Fibroblast of lung (primary cell): ENCODE measurements at places on chromosomes 7 and 10.

DNA sequence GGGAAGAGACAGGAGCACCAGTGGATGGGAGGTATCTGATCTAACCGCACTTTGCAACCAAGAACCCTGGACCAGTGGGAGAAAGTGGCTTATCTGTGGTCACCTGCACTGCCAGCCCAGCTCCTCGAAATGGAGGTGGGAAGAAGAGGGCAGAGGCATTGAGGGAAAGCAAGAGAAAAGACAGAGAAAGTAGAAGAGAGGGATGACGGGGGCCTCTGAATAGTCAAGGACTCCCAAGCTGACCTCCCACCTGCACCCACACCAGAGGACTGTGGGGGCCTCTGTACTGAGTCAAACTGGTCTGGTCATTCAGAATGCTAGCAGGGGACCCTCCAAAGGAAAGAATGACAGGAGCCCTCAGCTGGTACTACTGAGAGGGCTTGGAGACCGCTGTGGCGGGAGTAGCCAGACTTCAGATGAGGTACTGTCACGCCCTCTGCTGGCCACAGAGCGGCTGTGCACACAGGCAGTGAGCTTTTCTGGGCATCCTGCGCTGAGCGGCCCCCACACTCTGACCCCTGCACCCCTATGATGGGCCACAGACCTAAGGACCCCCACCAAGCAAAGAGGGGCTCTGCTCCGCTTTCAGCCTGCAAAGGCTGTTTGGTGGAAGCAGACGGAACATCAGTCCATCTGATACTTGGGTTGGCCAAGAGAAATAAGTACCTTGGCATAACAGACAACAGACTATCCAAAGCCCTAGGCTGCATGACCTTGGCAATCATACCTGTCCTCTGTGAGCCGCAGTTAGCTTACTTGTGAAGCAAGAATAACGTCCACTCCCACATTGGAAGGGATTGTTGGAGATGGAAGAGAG, 112.9 kb downstream of the COL13A1 start:
- peak; percentile 74 for DNase-seq

GRCh38 chr7:111741811-111742240, 179.5 kb upstream of the IMMP2L start:
- DNase-seq = peak; percentile 78

DNA sequence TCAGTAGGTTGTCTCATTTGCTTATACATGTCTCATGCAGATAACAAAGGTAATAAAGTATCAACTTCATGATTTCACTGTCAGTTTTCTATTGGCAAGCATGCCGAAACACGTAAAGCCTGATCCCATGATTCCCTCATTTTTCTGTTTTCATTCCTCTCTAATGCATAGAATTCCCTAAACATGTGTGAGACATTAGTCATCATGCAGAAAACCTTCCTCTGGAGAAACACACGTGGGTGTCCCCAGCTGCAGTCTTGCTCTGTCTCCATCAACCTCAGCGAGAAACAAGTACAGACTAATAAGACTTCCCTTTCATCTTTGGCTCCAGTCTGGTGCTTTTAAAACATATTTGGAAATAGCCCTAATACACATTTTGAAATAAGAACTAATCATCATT, 432.7 kb upstream of the VSTM2A start:
- DNase-seq = no peak

- DNase-seq = no peak
Observed at GRCh38 chr10:103049237-103049636, 131.1 kb downstream of the CNNM2 start.

- peak; percentile 96 for DNase-seq
Observed at GRCh38 chr10:99620711-99621453, 643 bp upstream of the SLC25A28 start.

DNA sequence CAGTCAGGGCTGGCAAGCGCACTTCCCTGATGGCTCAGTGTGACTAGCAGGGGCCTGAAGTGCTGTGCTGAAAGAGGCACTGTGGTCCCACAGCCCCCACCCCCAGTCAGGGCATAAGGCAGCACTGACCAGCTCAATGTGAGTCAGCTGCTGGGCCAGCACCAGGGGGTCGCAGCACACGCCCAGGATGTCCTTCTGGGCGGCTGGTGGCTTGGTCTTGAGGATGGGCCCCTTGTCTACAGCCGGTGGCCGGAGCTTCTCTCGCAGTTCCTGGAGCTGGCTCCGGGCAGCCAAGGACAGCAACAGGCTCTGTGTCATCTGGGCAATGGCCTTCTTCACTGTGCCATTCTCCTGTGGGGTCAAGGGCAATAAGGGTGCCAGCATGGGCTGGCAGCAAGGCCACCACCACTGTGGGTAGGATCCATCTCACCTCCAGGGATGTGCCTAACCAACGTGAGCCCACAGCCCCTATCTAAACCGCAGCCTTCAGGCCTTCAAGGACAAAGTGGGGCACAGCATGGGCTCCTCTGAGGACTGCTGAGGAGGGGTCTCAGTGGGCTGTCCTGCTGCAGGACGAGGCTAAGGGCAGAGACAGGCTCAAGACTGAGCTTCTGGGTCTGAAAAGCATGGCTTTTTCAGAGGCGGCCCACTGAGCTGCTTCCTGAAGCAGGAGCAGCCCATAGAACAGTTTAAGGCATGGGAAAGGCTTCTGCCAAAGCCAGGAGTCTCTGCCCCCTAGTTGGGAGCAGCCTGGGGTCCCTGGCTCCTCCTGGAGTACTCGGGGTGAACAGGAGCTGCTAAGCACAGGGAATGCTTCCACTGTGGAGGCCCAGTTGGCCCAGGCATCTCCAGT, 62.5 kb downstream of the CSGALNACT2 start:
- DNase-seq = no peak

DNA sequence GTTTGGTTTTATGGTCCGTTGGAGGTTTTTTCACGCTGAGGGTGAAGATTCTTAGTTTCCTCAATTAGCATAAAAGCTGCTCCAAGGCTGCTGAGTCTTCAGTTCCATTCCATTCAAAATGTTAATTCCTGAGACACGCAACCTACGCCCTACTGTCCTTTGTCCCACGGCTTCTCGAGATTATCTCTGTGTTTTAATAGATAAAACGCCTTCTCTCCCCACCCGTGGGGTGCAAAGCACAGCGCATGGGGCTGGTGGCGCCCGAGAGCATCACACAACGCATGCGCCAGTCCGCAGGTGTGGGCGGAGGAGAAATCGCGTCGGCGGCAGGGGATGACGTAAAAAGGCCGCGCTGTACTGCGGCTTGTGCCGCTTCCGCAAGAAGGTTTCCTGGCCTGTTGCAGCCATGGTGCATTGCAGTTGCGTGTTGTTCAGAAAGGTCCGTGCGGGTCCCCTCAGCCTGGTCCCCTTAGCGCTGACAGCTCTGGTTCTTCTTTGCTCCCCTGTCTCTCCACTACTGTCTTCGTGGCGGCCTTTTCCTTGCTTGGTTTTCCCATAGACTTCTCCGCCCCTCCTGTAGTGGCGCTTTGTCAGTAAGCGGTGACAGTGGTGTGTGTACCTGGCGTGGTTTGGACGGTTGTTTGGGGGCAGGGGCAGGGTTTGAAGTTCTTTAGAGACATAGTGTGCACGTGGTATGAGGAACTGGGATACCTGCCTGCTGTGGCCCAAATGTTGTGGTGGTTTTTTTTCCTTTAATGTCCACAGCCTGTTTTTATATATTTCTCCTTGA, at the start of gene GTPBP10:
TSS of gene GTPBP10 (plus strand) at position 381 of the 790 bp plus-strand sequence. CDS start at position 407, 26 bp downstream.
- DNase-seq = peak; percentile 96

GRCh38 chr10:15658069-15658702, 61.5 kb downstream of the ITGA8 start:
- no peak for DNase-seq

DNA sequence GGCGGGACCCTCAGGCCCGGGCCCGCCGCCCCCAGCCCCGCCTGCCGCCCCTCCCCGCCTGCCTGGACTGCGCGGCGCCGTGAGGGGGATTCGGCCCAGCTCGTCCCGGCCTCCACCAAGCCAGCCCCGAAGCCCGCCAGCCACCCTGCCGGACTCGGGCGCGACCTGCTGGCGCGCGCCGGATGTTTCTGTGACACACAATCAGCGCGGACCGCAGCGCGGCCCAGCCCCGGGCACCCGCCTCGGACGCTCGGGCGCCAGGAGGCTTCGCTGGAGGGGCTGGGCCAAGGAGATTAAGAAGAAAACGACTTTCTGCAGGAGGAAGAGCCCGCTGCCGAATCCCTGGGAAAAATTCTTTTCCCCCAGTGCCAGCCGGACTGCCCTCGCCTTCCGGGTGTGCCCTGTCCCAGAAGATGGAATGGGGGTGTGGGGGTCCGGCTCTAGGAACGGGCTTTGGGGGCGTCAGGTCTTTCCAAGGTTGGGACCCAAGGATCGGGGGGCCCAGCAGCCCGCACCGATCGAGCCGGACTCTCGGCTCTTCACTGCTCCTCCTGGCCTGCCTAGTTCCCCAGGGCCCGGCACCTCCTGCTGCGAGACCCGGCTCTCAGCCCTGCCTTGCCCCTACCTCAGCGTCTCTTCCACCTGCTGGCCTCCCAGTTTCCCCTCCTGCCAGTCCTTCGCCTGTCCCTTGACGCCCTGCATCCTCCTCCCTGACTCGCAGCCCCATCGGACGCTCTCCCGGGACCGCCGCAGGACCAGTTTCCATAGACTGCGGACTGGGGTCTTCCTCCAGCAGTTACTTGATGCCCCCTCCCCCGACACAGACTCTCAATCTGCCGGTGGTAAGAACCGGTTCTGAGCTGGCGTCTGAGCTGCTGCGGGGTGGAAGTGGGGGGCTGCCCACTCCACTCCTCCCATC, 82.7 kb downstream of the PAX2 start:
- no peak for DNase-seq

GRCh38 chr7:7573701-7574100, 7.0 kb downstream of the MIOS start:
- DNase-seq = no peak

DNA sequence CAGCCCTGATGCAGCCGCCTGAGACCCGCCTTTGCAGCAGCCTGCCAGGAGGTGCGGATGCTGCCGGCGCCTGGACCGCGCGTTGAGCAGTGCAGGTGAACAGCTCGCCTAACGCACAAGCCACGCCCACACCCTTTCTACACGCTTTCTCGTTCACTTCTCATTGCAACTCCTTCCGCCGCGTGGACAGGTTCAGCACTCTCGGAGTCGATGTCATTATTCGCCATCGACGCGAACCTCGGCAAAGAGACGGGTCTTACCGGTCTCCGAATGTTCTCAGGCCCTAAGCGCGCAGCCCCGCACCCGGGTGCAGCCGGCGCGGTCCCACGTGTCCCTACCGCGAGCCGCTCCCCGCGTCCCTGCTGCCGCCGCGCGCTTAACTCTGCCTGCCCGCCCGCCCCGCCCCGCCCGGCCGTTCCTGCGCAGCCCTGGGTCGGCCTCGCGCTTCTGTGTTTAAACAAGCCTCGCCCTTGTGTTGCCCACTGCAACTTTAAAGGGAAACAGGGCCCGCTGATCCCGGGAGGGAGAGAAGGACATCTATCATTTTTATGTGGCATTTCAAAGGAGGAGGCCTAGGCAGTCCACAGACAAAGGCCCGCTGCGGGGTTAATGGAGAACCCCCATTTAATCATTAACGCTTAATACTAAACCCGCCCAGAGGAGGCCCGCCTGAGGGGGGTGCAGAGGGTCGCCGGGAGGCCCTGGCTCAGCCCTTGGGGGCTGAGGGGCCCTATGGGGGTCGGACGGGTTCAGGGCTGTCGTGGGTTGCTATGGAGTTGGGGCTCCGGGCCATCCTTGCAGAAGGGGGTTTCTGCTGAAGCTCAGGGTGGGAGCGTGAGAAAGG, 128.5 kb downstream of the WDR11 start:
- DNase-seq = no peak

- DNase-seq = no peak
Observed at GRCh38 chr7:104018425-104018824, 29.0 kb upstream of the RELN start.

GRCh38 chr10:130799532-130799931, 512.0 kb downstream of the TCERG1L start:
- no peak for DNase-seq

GRCh38 chr10:4781955-4782354, 44.1 kb upstream of the AKR1E2 start:
- DNase-seq = no peak

- peak; percentile 24 for DNase-seq
Observed at GRCh38 chr7:1669954-1670893, at the start of gene ELFN1. Gene ELFN1, plus strand, starts transcription at chr7:1670277. Its CDS starts 74,320 bp downstream, at chr7:1744597.

DNA sequence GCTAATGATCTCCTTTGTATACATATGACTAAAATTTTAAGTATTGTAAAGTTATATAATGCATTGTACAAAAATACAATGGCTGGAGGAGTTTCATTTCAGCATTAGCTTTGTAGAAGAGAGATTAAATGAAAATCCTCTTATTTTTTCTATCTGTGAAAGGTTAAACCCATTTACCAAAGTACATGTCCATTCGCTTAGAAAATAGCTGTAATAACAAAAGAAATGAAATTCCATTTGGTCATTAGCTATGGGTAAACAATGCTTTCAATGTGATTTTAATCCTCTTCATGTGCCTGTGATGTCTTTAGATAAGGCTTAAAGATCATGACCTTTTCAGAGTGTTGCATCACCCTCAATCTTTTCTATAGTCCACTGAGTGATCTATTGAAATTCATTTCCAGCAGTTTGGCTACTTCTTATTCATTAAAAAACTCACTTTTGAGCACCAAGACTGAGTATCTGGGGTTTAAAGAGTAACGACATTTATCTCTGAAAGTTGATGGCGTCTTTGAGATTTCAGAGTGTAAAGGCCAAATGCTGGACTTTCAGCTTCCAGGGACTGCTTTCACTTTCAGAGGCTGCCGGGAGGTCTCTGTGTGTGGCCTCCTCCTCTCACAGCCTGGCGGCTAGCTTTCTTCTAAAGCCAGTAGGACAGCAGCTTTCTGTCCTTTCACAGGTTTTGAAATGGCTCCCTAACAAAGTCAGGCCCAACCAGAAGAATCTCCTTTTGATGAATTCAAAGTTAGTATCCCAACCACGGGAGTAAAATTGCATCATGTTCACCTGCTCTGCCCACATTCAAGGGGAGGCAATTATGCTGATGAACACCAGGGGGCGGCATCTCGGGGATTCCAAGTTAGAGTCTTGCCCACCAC, 701.4 kb upstream of the COBL start:
- DNase-seq = no peak

- DNase-seq = peak; percentile 94
Observed at GRCh38 chr10:21329995-21330627, 195.4 kb downstream of the SKIDA1 start.

- DNase-seq = no peak
Observed at GRCh38 chr7:29853072-29853471, 46.8 kb downstream of the WIPF3 start.

- peak; percentile 13 for DNase-seq
Observed at GRCh38 chr7:78769481-78770101, 683.9 kb downstream of the MAGI2 start.

DNA sequence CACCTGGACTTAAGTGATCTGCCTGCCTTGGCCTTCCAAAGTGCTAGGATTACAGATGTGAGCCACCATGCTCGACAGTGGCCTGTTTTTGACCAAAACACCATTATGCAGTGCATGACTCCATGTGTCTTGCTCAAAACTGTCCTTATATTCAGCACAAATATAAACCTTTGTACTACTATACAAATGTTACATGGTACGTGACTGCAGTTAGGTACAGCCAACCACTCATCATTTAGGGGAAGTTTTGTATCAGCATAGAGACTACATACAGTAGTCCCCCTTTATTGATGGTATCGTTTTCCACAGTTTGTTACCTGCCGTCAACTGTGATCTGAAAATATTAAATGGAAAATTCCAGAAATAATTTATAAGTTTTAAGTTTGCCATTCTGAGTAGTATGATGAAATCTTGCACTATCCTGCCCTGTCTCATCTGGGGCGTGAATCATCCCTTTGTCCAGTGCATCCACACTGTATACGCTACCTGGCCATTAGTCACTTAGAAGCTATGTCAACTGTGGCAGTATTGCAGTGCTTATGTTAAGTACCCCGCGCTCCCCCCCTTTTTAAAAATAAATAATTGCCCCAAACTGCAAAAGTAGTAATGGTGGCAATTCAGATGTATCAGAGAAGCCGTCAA, 23.3 kb upstream of the ZNF282 start:
- DNase-seq = no peak

GRCh38 chr10:73647211-73647874, 6.1 kb upstream of the MYOZ1 start:
- DNase-seq = peak; percentile 40
